ENCODE measurements at places on chromosomes 1 and 21.
A peak's percentile ranks its signal among the peaks of the same experiment; 100 is the strongest.

- no peak for DNase-seq
- peaks cover 3% of the 10 kb centered on the region for H3K36me3 ChIP-seq
- no peaks in the 10 kb centered on the region for H3K4me1 ChIP-seq
- H3K27ac ChIP-seq: no peak overlapping the region
- H3K27me3 ChIP-seq: peaks cover 9% of the 10 kb centered on the region
- H3K4me3 ChIP-seq: no peak overlapping the region
Observed at GRCh38 chr1:205520709-205521108, 16.2 kb downstream of the CDK18 start.

DNA sequence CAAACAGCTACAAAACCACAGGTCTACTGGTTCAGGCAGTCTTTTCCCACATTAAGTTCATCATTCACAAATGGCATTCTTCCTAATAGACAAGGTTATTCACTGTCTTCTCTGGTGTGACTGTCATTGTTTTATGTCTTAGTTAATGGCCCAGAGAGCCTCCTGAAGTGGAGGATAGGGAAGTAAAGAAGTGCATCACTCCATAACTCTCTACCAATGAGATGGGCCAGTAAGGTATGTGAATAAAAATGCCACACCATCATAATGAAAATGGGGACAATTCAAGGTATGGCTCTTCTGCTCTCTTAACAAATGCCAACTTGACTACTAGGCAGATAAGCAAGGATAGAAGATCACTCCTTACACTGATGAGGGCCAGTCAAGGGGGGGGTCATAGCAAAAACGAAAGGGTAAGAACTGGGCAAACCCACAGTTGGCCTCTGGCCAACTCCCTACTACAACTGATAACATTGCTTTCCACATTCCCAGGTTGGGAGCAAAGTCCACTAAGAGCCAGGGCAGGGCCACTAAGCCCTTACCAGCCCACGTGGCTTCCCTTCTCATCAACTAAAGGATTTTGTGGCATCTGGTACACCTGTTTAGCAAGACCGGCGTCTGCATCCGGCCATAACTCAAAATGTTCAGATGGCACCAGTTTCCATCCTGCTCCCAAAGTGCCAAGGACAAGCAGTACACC is 10.0 kb downstream of the PABPC4 start:
- H3K27me3 ChIP-seq: no peaks in the 10 kb centered on the region
- peaks cover 91% of the 10 kb centered on the region for H3K36me3 ChIP-seq
- H3K27ac ChIP-seq: no peak overlapping the region
- H3K4me3 ChIP-seq: no peak overlapping the region
- DNase-seq: no peak
- H3K4me1 ChIP-seq: no peaks in the 10 kb centered on the region

DNA sequence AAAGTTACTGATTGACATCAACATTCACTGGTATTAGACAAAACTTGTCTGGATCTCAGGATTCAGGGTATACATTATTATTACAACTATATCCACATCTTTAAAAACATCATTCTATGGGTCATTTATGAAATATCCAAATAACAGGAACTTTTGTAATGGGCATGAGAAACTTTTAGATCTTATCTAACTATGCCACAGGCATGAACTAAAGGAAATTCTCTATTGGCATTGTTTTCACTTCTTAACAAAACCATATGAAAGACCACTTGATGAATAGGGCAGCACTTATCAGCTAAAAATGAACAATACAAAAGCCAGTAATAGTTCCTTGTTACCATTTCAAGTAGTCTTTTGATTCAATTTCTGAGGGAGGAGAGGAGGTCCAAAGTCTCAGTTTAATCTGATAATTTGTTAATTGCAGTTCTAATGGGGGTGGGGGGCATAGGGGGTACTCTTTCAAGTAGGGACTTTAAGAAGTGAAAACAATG is 30.8 kb upstream of the CPLANE2 start:
- no peaks in the 10 kb centered on the region for H3K27me3 ChIP-seq
- peaks cover 4% of the 10 kb centered on the region for H3K36me3 ChIP-seq
- DNase-seq: no peak
- H3K4me1 ChIP-seq: peaks cover 15% of the 10 kb centered on the region
- H3K27ac ChIP-seq: peak overlapping the region; percentile 67
- no peak overlapping the region for H3K4me3 ChIP-seq

- peaks cover 4% of the 10 kb centered on the region for H3K4me1 ChIP-seq
- no peak for DNase-seq
- H3K27ac ChIP-seq: no peak within 1 kb of the TSS
- H3K27me3 ChIP-seq: peaks cover 53% of the 10 kb centered on the region
- H3K36me3 ChIP-seq: no peaks in the 10 kb centered on the region
Observed at GRCh38 chr1:201888282-201889089, at the start of gene SHISA4. Gene SHISA4 (plus strand): TSS chr1:201888898. CDS start chr1:201888995, 97 bp downstream.

DNA sequence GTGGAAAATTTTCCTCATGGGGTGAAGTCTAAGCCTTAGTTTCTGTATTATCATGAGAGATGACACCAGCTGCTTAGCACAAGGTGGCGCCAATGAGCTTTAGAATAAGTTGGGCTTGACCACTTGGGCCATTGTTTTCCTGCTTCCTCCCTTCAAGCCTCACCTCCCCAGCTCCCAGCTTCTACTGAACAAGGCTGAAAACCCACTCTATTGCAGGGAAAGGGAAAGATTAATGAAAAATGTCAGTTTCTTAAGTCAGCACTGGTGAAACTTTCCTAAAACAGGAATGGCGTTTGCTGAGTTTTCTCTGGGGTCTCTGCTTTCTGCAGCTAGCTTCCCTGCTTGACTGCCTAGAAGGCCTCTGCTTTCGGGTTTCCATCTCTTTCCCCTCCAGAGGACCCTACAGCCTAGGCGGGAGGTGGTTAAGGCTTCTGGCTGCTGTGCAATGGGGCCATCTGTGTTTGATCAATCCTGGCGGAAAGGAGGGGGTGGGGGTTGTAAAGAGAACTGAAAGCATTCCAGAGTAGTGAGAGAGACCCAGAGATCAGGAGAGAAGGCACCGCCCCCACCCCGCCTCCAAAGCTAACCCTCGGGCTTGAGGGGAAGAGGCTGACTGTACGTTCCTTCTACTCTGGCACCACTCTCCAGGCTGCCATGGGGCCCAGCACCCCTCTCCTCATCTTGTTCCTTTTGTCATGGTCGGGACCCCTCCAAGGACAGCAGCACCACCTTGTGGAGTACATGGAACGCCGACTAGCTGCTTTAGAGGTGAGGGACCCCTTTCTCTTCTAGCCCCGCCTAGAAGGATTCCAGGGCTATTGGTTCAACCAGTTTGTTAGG is at the start of gene OLFML3:
Gene OLFML3, plus strand, starts transcription at position 612 of the 840 bp plus-strand sequence. Its CDS starts 43 bp downstream, at position 655.
- H3K36me3 ChIP-seq: peaks cover 33% of the 10 kb centered on the region
- H3K27me3 ChIP-seq: no peaks in the 10 kb centered on the region
- no peak within 1 kb of the TSS for H3K4me3 ChIP-seq
- H3K4me1 ChIP-seq: peaks cover 35% of the 10 kb centered on the region
- H3K27ac ChIP-seq: peak within 1 kb of the TSS; percentile 39

- H3K27me3 ChIP-seq: no peaks in the 10 kb centered on the region
- DNase-seq: no peak
- H3K4me3 ChIP-seq: no peak overlapping the region
- peaks cover 29% of the 10 kb centered on the region for H3K4me1 ChIP-seq
Observed at GRCh38 chr1:116537040-116537831, 33.6 kb downstream of the CD58 start.

DNA sequence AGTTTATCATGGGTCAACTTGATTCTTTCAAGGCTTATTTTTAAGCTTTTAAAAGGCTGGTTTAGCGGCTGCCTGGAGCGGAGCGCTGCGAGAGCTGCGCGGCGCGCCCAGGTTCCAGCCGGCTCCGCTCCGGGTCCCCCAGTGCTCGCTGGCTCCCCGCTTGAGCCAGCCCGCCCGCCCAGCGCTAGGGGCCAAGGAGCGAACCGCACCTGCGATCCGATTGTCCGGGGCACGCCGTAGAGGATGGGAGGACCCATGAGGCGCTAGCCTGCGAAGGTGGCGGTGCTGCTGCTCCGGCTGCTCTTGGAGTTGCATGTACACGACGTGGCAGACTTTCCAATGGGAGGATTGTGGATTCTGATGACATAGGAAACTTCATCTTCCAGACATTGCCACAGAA is 9.9 kb upstream of the CFHR4 start:
- no peak overlapping the region for H3K4me3 ChIP-seq
- H3K36me3 ChIP-seq: no peaks in the 10 kb centered on the region
- H3K4me1 ChIP-seq: no peaks in the 10 kb centered on the region
- H3K27me3 ChIP-seq: no peaks in the 10 kb centered on the region

GRCh38 chr1:42779725-42780124 is 5.1 kb upstream of the TMEM269 start:
- H3K27me3 ChIP-seq: no peaks in the 10 kb centered on the region
- H3K36me3 ChIP-seq: peaks cover 48% of the 10 kb centered on the region
- DNase-seq: no peak
- no peak overlapping the region for H3K4me3 ChIP-seq
- H3K4me1 ChIP-seq: peaks cover 22% of the 10 kb centered on the region

GRCh38 chr1:41855713-41856112 is 63.0 kb downstream of the HIVEP3 start:
- H3K36me3 ChIP-seq: no peaks in the 10 kb centered on the region
- H3K4me3 ChIP-seq: no peak overlapping the region
- DNase-seq: no peak

GRCh38 chr1:150562446-150563339 is 13.5 kb downstream of the ADAMTSL4 start:
- peak; percentile 57 for DNase-seq
- H3K27me3 ChIP-seq: no peaks in the 10 kb centered on the region
- H3K4me3 ChIP-seq: peak overlapping the region; percentile 93
- H3K27ac ChIP-seq: peak overlapping the region; percentile 99
- H3K36me3 ChIP-seq: peaks cover 59% of the 10 kb centered on the region
- H3K4me1 ChIP-seq: peaks cover 69% of the 10 kb centered on the region

DNA sequence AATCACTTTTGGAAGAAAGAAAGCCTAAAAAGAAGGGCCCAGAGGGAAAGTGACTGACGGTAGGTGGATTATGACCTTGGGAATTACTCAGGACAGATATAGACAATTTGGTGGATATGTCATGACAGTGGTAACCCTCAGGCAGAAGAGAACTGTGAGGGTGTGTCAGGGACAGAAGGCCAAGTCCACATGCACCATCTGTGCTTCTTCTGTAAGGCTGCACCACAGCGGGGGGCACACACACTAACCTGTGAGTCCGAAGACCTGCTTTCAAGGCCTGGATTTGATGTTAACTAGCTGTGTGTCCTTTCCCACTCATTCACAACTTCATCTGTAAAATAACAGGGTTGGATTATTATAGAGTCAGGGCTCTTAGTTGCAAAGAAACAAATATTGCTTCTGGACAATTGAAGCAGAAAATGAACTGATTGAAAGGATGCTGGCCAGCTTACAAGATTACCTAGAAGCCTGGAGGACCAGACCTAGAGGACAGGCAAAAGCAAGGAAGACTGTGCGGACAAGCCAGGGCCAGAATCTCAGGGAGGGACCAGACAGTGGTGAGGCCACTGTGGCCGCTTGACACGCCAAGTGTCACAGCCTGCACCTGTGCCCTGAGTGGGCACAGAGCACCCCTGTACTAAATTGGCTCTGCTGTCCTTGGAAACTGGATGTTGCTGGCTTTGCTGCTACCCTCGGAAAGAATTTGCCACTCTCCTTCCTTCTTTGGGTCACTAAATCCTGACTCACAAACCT is 34.7 kb upstream of the USP24 start:
- no peak overlapping the region for H3K4me3 ChIP-seq
- no peaks in the 10 kb centered on the region for H3K36me3 ChIP-seq
- H3K27ac ChIP-seq: no peak overlapping the region
- DNase-seq: no peak
- no peaks in the 10 kb centered on the region for H3K27me3 ChIP-seq

DNA sequence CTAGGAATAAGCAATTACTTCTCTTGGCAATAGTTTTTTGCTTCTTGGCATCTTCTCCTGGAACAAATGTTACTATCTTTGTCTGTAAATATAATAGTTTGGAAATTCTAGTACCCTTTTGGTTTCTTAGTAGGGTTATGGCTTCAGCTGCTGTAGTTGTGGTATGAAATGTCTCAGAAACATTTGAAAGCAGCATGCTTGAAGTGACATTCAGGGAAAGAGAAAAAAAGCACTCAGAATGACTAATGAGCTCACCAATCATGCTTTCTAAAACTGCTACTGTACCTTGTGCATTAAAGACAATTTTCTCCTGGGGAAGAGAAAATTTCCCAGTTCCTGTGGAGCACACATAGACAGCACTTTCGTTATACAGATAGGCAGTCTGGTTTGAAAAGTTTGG is 21.0 kb downstream of the NUP133 start:
- H3K4me3 ChIP-seq: no peak overlapping the region
- H3K4me1 ChIP-seq: peaks cover 1% of the 10 kb centered on the region
- H3K27me3 ChIP-seq: no peaks in the 10 kb centered on the region
- no peak overlapping the region for H3K27ac ChIP-seq
- no peak for DNase-seq

Measured in effector memory CD8-positive, alpha-beta T cell (primary cell).